ENCODE measurements at places on chromosomes 1 and 21.
A peak's percentile ranks its signal among the peaks of the same experiment; 100 is the strongest.

GRCh38 chr1:150210091-150210490, 25.8 kb downstream of the ANP32E start:
- no peak for DNase-seq

GRCh38 chr1:14541348-14541747, 57.1 kb upstream of the KAZN start:
- no peak for DNase-seq

GRCh38 chr1:213969958-213970555, 17.7 kb upstream of the PROX1 start:
- DNase-seq, result no peak

DNA sequence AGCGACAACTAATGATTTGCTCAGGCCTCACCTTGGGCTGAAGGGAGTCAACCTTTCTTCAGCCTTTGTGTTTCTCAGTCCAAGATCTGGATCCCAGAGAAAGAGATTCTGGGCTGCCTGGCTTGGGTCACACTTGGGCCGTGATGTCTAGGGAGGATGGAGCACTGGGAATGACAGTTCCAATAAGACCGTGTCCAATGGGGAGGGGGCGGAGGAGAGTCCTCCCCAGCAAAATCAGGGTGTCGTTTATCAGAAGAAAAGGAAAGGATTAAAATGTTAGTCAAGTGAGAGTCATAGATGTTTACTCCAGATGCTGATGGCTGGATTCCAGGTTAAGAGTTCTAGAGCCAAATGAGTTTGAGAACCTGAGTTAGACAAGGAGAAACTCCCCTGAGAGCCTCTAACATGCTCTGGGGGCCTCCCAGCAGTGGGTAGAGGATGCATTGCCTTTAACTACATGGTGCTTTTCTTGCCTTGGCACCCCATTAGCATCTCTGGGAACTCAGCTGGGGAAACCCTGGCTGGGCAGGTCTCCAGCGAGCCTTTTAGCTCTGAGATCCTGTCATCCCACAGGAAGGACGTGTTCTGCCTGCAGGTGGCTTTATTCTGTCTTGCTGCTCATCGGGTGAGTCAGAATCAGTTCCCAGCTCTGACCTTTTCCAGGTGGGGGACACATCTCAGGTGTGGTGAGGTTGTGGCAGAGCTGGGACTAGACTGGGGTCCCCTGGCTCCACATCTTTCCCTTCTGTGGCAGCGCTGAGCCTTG, 22.2 kb downstream of the NIPAL3 start:
- DNase-seq, result no peak

- DNase-seq, result no peak
These were observed 1.1 kb downstream of the GJB5 start for GRCh38 chr1:34755961-34756360.

- no peak for DNase-seq
These were observed 8.6 kb upstream of the AK2 start for GRCh38 chr1:33045246-33045645.

DNA sequence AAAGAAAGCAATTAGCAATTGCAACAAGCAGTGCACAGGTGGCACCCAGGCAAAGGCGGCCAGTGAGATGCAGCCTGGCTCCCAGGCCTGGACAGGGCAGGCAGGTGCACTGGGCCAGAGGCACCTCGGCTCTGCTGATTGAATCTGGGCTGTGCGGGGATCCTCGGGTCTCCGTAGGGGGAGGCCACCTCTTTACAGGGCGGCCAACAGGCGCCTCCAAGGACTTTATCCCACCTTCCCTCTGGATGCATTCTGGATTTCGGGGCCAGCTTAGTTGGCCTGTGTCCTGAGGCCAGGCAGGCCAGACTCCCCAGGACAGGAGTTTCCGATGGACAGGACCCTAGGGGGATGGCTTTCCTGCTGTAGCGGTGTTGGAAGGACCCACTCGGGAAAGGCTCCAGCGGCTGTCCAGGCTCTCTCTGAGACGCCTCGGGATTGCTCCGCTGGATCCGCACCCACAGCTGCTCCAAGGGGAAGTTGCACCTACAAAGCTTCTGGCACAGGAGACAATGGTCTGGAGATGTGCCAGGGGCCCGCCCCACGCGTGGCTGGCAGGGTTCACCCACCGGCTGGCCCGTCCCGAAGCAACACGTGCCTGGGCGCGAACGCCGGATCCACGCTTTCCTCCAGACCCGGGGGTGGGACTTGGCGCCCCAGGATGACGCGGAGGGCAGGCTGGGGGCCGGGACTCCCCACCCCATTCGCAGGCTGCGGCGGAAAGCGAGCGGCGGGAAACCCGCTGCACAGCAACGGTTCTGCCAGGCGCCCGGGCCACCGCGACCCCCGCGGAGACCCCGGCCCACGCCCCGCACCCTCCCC, 810 bp downstream of the SLC19A1 start:
- no peak for DNase-seq

DNA sequence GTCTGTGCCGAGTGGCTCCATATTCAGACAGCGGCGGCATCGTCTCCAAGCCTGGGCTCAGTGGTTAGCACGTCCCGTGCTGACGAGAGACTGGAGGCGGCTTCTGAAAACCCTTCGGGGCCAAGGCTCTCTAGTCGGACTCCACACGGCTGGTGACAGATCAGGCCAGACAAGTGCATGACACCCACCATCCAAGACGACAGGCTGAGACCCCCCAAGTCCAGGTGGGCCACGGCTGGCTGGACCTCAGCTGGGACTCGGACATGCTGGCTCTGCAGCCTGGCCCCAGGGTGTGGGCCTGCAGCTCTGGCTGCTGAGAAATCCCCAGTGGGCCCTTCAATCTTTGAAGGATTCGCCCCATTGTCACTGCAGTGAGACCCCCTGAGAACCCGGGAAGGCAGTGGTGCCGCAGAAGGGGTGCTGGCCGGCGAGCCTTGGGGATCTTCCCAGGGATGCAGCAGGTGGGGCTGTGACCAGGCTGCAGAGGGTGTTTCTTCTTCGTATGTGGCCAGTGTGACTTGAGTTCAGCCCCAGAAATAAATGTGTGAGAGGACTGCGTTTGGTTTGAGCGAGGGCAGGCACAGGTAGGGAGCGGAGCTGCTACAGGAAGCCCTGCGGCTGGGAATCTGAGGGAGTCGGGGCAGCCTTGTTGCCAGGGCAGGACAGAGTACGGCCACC, 15.9 kb upstream of the SLC19A1 start:
- no peak for DNase-seq

DNA sequence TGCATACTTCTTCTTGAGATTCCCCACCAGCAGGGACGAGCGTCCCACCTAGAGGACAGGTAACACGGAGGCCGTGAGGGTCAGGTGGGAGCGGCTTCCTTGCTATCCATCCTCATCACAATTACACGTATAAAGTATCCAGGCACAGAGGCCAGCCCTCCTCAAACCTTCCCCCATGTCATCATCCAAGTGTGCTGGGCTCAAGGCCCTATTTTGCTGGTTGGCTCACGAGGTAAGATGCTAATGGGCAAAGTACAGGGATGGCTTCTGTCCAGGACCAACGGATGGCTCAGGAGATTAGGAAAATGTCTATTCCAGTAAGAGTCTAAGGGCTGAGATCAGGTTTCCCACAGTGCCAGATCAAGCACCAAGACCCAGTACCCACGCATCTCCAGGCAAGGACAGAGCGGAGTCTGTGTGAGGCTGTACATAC, 11.5 kb upstream of the A3GALT2 start:
- no peak for DNase-seq

DNA sequence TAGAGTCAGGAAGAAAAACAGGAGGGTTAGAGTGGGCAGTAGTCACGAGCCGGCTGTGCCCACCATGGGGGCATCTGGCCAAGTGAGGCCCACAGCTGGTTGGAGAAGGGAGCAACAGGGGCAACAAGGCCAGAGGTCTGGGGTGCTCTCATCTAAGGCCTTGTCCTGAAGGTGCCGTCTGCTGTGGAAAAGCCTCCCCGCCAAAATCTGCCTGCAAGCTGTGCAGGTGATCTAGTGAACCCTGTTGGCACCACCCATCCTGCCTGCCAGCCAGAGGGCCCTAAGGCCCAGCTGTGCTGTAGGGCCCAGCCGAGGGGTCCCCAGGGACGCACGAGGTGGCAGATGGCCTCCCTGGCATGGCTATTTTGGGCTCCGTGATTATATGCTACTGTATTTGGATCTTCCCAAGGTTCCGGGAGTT, 51.3 kb downstream of the LGR6 start:
- DNase-seq, result no peak

DNA sequence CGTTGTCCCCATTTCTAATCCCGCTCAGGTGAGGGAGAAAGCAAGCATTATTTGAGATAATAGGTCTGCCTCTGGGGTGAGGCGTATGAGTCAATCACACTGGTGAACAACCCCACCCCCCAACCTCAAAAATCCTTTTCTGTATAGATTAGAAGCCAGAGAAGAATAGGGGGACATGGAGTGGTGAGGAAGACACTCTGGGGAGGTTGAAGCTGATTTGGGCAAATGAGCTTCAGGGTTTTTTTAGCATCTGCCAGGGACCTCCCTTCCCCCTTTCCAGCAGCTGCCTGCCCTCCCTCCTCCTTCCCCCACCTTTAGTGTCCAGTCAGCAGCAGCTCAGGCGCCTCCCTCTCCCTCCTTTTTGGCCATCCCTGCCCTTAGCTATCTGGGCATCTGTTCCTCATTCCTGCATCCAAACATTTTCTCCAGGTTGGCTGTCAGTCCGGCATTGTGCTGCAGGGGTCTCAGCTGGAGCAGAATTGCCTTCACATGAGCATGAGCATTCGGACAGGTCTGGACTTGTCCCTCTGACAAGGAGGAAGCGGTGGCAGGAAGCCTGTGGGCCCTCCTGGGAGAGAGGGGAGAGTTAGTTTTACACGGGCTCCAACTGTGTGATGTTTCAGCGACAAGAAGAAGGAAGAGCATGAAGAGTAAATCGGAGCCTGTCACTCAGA, 30.8 kb upstream of the PTGFRN start:
- DNase-seq, result peak; percentile 79

DNA sequence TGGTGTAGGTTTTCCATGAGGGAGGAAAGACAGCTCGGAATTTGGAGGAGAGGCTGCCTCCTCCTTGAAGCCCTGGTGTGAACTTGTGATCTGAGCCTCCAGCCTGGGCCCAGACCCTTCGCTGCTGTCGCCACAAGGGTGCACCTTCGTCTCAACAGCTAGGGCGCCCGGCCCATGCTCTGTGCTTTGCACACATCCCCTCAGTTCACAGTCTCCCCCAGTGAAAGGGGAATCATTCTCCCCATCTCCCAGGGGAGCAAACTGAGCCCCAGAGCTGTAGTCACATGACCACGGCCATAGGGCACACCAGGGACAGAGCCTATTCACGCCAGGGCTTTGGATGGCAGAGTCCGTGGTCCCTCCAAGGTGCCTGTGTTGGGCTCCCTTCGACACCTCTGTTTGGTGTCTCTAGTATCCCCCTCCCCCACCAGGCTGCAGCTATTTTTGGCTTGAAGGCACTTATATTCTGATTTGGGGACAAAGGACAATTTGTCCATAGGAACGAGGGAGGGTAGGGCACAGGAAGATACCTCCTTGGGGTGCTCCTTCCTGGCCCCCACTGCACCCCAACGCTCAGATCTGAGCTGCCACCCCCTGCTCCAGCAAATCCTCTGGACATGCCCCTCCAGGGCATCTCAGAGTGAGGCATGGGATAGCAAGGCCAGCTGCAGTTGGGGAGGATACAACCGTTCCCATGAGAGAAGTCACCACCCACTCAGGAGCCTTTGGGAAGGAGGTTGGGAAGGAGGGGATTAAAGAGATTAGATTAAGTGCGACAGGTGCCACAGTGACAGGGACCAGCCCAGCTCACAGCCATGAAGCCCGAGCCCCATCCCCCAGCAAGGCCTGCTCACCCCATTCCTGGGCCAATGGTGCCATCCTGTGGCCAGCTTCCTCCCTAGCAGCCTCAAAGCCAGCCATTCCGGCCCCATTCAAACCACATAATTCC, 15.7 kb downstream of the MATN1 start:
- peak; percentile 39 for DNase-seq

- DNase-seq, result no peak
These were observed 56.3 kb upstream of the COA6 start for GRCh38 chr1:234316937-234317336.
